ENCODE measurements at places on chromosomes 12 and 14.

GRCh38 chr14:90536511-90537191 lies 139.8 kb downstream of the CALM1 start:
- DNase-seq, result no peak

DNA sequence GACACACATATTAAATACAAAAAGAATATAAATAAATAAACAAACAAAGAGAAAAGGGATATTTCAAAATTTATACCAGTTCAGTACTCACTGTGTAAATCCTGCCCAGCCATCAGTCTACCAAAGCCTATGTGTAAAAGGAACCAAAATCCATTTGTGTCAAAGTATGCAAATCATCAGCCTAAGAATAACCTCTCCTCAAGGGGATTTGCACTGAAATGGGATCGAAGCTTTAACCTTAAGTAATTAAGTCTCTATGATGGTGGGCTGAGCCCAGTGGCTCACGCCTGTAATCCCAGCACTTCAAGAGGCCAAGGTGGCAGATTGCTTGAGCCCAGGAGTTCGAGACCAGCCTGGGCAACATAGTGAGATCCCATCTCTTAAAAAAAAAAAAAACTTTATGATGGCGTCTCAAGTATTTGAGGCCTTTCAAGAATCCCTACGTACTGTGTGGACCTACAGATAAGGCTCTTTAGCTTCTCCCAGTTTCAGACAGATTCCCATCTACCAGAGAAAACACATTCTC lies 57.8 kb upstream of the METAP2 start:
- no peak for DNase-seq

DNA sequence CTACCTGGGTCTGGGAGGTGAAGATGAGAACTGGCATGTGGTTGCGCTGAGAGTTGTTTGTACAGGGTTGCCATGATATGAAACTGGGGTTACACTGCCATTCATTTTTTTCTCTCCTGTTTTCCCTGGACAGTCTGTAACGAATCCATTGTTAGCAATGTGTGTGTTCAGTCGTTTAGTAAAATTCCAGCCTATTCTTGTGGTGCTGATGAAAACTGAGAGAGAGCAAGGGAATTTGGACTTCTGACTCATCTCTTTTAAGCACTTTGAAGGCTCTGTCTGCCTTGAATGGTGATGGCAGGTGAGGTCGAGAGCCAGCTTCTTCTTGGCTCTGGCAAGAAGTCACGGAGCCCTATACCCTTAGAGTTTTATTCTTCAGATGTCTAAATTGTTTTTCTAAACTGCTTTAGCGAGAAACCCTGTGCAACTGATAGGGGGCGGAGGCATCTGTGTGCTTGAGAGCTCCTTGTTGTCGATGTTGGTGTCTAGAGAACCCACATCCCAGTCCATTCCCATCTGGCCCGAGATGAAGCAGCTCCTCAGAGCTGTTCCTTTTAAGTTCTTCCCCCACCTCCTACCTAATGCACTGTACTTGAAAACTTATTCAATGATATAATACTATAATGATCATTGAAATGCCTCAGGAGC lies 204.4 kb downstream of the TMX1 start:
- DNase-seq, result no peak

GRCh38 chr14:68596211-68596610 lies 196.7 kb downstream of the ZFP36L1 start:
- no peak for DNase-seq

- no peak for DNase-seq
Measured at GRCh38 chr14:71554323-71554722, 377.9 kb upstream of the RGS6 start.

DNA sequence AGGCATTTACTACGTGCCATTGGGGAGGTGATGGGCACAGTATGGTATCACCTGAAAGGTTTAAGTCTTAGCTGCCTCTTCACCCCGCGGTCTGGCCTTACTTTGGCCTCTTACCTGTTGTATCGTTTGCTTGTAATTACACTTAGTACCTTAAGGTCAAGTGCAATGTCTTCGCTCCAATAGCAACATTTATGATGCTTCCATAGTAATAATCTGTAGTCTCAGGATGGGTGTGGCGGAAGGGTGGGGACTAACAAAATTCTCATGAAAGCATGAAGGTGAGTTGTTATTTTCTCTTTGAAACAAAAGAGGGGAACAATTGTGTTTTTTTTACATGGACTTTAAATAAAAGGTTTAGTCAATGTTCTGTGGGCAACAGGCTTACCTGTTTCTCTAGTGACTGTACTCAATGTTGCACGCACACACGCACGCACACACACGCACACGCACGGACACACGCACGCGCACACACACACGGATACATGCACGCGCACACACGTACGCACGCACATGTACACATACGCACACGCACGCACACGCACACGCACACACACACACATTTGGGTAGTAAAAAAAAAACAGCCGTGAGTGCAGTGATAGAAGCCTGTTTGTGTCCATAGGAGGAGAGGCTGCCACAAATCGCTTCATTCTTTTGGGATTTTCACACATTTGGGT lies 91.4 kb downstream of the DNAH10 start:
- DNase-seq, result no peak

GRCh38 chr12:89064780-89065179 lies 287.5 kb downstream of the DUSP6 start:
- no peak for DNase-seq

GRCh38 chr14:75944607-75945241 lies 37.1 kb downstream of the TGFB3 start:
- no peak for DNase-seq

- DNase-seq, result no peak
Measured at GRCh38 chr12:286531-287300, 24.1 kb upstream of the SLC6A13 start.

- no peak for DNase-seq
Measured at GRCh38 chr12:1497161-1497560, 97.2 kb downstream of the FBXL14 start.

DNA sequence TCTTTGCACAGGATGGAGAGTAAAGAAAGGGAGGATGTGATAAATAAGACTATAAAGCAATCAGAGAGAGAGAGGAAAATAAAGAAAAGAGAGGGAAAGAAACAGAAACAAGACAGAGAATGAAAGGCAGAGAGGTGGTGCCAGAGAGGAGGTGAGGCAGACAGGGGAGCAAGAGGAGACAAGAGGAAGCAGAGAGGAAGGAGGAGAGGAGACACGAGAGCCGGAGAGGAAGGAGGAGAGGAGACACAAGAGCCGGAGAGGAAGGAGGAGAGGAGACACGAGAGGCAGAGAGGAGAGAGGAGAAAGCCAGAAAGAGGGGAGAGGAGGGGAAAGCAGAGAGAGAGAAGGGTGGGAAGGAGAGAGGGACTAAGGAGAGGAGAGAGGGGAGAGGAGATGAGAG lies 125.2 kb downstream of the PAPOLA start:
- DNase-seq, result no peak

DNA sequence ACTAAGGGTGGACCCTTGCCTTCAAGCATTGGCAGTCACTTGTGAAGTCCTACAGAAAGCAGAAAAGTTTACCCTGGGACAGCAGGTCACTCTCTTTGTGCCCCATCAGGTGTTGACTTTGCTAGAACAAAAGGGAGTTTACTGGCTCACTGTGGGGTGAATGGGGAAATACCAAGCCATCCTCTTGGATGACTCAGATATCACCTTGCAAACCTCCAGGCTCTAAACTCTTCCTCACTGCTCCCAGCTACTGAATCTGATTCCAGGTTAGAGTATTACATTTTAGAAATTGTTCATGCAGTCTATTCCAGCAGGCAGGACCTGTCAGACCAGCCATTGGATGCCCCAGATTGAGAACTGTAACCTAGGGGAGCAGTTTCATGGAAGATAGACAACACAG lies 7.3 kb upstream of the EDDM3B start:
- DNase-seq, result no peak

GRCh38 chr12:19671695-19672094 lies 232.4 kb downstream of the AEBP2 start:
- DNase-seq, result no peak

DNA sequence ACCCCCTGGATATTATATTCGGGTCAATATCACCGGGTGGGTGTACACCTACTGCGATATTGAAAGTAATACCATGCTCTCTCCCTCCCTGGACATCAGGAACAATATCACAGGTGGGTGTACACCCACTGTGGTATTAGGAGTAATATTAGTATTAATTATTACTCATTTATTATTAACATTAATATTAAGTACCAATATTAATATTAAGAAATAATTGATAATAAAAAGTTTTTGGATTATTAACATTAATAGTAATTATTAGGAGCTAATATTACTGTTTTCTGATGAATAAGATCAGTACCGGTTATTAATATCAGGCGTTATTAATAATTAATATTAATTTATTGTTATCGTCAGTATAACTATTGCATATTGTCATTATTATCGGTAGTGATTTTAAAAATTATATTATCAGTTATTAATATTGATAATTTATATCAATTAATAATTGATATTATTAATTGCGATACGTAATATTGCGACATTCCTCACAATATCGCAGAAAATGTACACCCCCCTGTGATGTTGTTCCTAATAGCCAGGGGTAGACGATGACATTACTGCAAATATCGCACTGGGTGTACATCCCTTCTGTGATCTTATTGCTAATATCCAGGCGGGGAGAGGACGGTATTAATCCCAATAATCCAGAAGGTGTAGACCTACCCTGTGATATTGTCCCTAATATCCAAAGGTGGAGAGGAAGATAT lies 17.0 kb downstream of the SMIM41 start:
- DNase-seq, result no peak

DNA sequence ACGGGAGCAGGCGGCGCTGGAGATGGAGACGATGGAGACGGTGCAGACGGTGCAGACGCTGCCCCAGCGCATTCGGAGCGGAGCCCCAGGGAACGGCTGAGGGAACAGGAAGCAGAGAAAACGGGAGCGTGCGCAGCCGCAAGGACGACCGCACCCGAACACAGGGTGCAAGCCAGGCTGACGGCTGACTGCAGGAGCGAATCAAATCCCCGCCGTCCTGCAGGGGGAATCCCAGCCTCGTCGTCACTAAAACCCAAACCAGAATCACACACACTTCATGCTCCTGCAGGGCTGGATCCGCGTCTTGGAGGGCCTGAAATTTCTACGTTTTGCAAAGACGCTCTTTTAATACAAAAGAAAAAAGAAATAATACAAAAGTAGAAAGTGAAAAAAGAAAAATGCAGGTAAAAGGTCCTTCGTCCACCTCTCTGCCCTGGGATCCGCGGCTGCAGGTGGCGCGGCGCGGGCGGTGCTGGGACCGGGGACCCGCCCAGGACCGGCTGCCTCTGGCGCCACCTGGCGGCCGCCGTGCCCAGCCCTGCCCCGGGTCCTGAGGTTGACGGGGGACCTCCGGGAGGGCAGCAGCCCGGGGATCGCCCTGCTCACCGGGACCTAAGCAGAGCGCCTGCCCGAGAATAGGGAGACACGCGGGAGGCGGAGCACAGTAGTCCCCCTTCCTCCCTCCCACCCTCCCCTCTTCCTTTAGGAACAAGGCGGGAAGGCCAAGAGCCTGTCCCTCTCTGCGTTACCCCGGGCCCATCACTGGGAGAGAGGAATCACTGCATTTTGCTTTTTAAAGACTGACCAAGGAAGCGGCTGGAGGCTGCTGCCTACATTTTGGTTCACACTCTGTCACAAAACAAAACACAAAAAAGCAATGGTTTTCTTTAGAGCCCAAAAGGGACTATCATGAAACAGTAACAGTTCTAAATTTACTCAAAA lies 20.1 kb downstream of the STX2 start:
- peak; percentile 88 for DNase-seq

DNA sequence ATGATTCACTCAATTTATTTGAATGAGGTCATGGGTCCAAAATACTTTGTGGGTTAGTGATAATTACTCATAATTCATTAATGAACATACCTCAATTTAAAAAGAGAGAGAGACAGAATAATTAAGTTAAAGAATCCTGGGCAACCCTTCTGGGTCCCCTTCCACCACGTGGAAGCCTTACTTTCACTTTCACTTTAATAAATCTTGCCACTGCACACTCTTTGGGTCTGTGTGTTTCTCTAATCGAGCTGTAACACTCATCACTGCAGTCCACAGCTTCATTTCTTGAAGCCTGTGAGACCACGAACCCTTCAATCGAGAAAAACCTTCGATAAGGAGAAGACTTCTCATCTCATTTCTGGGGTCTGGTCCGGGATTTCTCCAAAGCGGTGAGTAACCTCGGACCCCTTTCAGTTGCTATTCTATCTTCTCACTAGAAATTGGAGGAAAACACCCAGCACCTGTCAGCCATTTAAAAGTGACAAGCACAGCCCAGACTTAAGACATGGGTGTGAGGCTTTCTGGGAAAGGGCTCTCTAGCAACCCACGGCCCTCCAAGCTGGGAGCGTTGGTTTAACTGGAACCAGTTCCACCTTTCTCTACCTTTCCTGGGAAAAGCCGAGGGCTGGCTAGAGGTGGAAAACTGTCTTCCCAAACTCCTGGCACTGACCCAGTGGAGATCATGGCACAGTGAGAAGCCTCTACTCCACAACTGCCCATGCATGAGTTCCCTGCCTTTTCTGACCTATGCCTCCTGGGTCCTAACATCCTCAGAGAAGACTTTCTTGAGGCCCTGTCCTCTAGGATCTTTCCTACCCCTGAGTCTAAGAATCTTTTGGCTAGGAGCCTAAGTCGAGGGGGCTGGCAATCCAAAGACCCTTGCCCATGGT lies 148.8 kb upstream of the ATF7IP start:
- DNase-seq, result no peak

DNA sequence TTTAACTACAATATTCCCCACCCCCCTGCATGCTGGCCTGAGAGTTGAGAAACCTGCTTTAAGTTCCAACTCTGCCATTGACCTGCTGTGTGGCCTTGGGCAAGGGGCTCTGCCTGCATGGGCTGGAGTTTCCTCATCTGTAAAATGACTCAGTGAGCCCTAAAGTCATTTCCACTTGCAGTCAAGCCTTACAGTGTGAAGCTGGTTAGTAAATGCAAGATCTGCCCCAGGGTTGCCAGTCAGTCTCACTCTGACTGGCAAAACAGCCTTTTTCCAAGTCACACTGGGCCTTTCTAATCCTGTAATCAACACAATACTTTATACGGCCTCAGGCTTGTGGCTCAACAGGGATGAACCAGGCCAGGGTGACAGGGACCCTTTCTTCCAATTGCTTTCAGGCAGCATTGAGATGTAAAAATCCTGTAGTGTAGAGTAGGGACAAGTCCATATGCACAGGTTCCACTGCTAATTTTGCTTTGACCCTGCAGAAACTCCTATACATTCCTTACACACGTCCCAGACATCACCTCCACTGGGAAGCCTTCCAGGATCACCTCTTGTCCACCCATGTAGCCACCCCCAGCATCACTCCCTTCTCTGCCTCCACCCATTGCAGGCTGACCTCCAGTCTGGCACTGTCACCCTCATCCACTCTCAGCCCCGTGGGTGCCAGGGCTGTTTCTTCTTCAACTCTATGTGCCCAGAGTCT lies 42.6 kb upstream of the PRIMA1 start:
- DNase-seq, result no peak

GRCh38 chr14:73623504-73624054 lies 11.3 kb downstream of the ACOT6 start:
- no peak for DNase-seq

GRCh38 chr12:78787576-78787975 lies 77.0 kb upstream of the SYT1 start:
- DNase-seq, result no peak

- no peak for DNase-seq
Measured at GRCh38 chr12:126418400-126418799, 1353.2 kb downstream of the AACS start.
